ENCODE measurements at places on chromosomes 13 and 19.
A peak's percentile ranks its signal among the peaks of the same experiment; 100 is the strongest.

GRCh38 chr13:64263285-64263684 lies 2847.6 kb upstream of the PCDH20 start:
- DNase-seq, result no peak

DNA sequence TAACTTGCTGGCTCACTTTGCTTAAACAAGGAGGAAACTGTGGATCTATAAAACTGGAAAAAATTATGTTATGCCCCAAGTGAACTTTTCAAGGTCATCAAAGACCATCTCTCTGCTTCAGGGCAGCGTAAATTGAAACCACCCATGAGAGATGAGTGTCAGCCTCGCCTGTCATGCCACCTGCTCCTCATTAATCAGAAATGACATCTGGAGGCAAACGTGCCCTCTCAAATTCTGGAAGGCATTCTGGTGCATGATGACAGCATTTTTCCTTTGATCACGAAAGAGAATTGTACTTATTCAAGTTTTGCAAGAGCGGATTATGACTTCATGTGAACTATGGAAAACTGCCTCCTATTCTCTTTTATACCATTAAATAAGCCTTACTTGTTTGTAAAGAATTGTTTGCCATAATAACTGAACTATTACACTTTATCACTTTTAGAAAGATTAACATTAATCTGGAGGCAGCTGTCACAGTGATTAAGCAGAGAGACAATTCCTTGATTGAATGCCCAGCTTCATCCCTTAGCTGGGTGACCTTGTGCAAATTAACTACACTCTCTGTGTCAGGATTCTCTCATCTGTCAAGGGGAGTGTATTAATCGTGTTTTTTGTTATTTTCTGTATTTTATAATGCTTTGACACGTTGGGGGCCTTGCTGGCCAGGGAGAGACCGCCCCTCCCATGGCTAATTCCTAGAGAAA lies 17.0 kb upstream of the SACS start:
- DNase-seq, result no peak

DNA sequence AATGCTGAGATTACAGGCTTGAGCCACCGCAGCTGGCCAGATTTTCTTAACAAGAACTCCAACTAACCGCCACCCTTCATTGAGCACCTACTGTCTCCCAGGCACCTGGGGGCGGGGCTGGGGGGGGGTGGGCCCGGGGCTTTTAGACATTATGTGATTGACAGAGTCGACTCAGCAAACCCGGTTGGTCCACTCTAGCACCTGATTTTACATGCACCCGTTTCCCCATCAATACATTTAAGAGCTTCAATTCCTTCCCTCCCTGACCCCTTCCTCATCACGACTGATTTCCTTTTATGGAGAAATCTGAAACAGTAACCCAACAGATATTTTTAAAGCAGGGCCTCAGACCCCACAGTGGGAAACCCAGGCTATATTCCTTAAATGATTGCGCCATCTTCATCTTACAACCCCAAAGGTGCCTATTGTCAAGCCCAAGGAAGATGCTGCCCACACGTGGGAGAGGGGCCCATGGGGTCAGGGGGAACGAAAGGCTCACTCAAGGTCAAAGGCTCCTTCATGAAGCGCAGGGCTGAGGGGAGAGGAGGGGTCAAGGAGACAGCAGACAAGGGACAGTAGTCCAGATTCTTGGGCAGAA lies 1.8 kb downstream of the INSR start:
- no peak for DNase-seq

- no peak for DNase-seq
These were observed 19.1 kb downstream of the PEX11G start for GRCh38 chr19:7469669-7470285.

DNA sequence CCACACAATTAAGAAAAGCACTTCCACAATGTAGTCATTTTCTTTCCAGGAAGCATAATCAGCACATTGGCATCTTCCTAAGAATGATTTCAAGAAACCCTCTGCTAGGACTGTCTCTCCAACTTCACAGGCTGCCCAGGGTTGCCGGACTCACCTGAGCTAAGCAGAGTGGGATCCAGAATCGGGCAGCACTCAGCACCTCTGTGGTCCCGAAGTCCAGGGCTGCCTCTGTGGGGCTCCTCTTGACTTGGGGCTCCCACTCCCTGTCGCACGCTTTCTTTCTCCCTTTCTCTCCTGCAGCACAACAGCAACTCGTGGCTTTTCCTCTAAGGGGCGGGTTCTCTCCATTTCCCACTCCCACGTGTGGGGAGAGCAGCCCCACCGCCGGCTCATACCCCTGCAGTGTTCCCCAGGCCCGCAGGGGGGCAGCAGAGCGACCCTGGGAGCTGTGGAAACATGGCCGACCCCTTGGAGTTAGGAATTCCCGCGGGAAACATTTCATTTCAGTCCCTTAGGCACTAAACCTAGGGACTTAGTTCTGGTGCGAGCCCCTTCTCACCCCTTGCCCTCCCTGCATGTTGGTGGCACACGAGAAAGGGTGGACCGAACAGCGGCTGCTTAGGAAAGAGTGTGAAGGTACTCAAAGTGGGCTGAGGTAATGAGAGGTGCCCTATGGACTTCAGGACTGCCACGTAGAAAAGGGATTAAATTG lies at the start of gene TMEM272:
TMEM272 (minus strand) TSS at position 316 of the 712 bp plus-strand sequence. CDS start 6,647 bp downstream, outside the sequence.
- peak; percentile 45 for DNase-seq

- DNase-seq, result no peak
These were observed 610 bp downstream of the ZSCAN1 start for GRCh38 chr19:58034477-58034793.

DNA sequence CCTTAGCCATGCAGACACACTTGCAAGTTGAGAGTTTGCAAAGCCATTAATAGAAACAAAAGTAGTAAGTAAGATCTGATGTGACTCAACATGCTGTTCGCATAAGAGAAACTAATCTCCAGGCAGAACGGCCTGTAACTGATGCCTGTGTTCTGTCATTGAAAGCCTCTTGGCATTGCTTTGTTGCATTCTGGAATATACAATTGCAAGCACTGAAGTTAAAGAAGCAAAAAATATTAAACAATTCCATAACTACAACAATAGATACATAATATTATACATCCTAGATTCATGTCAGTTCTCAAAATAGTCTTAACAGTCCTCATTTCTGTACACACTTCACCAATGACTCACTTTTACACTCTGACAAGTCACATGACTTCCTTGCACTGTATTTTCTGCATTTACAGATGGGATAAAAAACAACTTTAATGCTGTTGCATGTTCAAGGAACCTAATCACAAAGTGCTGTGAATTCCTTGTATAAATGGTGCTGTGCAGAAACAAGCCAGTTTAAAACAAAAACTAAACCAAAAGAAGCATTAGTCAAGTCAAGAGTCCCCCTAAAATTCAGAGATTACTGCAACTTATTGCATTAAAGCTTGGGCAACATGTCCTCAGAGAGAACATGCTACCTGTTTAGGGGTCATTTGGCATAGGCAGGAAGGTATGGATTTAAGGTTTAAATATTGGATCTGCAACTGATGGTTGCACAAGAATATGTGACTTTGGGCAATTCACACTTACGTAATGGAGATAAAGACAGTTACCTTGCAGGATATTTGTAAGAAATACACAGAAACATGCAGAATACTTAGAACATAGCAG lies 79.5 kb upstream of the SERP2 start:
- DNase-seq, result no peak

- no peak for DNase-seq
These were observed 31.5 kb upstream of the MYO16 start for GRCh38 chr13:108597943-108598342.

DNA sequence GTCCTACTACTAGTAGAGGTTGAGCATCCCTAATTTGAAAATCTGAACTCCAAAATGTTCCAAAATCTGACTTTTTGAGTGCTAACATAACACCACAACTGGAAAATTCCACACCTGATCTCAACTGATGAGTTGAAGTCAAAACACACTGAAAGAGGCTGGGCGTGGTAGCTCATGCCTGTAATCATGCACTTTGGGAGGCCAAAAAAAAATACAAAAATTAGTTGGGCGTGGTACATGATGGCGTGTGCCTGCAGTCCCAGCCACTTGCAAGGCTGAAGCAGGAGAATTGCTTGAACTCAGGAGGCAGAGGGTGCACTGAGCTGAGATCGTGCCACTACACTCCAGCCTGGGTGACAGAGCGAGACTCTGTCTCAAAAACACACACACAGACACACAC lies 29.9 kb downstream of the USP12 start:
- DNase-seq, result peak; percentile 35

DNA sequence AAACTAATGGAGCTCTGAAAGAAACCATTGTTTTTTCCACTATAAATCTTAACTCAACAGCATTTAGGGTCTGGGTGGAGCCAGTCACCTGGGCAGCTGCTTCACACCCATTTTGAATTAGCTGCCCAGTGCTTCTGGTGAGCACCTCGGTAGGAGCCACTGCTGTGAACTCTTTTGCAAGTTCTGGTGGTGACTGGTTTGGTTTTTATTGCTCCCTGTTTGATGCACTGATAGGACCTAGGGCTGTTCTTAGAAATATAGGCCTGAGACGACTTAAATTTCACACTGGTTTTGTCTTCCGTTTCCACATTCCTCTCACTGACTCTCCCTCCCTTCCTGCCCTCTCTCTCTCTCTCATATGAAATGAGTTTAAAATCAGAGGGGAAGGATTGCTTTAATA lies 103.9 kb downstream of the GGACT start:
- DNase-seq, result no peak

DNA sequence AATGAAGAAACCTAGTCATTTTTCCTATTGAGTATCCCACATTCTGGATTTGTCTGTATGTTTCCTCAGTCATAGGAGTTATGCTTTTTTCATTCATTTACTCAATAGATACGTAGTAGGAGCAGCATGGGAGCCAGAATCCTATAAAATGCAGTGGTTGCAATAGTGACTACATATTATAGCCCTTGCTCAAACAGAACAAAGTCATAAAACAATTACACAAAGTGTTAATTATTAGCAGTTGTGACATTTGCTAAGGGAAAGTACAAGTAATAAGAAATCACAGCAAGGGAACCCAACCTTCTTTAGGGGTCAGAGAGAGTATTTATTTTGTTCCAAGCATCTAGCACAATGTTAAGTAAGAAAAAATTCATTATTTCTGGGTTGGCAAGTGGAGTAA lies 27.7 kb upstream of the POU4F1 start:
- no peak for DNase-seq

DNA sequence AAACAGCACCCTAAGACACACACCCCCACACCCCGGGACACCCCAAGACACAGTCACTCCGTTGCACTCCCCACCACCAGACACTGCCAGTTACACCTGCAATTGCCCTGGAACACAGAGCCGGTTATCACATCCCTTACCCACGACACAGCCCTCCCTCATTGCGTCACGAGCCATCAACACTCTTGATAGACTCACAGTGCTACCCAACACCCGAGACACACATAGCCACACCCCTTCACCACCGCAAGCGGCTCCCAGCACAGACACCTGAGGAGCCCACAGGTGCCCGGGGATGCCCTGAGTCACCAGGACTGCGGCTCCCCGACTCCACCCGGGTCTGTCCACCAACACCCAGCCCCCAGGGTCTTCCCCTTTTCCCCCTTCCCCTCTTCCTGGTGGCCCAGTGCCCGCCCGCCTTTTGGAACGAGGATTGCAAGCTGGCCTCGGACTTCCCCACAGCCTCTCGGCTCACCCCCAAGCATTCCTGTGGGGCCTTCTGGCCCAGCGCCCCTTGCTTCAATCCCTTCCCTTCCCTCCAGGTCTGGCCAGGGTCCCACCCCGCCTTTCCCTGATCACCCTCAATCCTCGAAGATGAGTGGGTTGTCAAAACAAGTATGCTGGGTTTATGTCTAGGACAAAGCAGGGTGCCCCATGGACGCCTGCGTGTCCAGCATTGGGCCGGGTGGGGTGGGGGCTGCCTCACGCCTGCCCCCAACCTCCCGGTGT lies 1.7 kb upstream of the PTGER1 start:
- no peak for DNase-seq

- DNase-seq, result no peak
These were observed 84.7 kb upstream of the GPR183 start for GRCh38 chr13:99391781-99392469.

- DNase-seq, result no peak
These were observed 611.4 kb downstream of the PCDH9 start for GRCh38 chr13:66618702-66619101.

- no peak for DNase-seq
These were observed 140.2 kb downstream of the TNFSF13B start for GRCh38 chr13:108409730-108410129.

DNA sequence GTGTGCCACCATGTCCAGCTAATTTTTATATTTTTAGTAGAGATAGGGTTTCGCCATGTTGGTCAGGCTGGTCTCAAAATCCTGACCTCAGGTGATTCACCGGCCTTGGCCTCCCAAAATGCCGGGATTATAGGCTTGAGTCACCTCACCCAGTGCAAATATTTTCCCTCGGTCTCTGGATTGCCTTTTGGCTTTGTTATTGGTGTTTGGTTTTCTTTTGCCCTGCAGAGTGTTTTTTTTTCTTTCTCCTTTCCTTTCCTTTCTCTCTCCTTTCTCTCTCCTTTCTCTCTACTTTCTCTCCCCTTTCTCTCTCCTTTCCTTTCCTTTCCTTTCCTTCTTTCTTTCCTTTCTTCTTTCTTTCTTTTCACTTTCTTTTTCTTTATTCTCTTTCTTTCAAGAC lies 33.2 kb downstream of the KDM4B start:
- no peak for DNase-seq

DNA sequence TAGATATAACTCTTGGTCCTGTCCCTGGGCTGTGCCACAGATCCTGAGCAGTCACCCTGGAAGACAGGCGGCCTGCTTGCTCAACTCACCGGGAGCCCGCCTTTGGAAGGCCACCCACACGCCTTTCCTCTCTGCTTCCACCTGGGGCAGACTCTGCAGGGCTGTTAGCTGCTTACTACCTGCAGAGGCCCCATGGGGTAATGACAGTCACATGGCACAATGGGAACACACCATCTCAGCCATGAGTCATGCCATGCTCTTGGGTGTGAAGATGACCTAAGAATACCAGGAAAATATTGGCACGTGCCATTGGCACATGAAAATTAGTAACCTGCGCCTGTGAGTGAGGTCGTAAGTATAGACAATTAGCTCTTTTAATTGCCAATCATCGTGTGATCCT lies 108.6 kb downstream of the COL4A2 start:
- no peak for DNase-seq

DNA sequence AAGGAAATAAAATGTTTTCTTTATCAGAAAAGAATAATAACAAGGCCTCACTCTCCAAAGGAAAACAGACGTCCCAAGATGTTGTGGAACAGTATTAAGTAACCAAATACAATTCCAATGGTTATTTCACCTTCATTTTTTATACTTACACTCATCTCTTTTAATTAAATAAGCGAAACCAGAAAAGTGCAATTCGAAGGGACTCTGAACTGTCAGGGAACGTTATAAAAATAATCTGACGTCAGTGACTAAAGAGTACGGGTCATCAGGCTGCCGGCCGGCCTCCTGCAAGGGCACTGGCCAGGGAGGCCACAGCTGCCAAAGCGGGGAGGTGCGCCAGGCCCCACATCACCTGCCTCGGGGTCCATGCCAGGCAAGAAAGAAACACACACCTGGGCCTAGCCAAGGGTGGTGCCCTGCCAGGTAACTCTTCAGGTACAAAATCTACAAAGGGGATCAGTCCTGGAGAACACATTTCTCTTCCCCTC lies 61.2 kb downstream of the CDADC1 start:
- DNase-seq, result no peak

GRCh38 chr13:41408746-41409145 lies 48.6 kb upstream of the RGCC start:
- no peak for DNase-seq

Measured in NCI-H748 treated with DMSO at 0.1 percent for 48 hours (cell line).